ENCODE measurements at places on chromosomes 13 and 19.

DNA sequence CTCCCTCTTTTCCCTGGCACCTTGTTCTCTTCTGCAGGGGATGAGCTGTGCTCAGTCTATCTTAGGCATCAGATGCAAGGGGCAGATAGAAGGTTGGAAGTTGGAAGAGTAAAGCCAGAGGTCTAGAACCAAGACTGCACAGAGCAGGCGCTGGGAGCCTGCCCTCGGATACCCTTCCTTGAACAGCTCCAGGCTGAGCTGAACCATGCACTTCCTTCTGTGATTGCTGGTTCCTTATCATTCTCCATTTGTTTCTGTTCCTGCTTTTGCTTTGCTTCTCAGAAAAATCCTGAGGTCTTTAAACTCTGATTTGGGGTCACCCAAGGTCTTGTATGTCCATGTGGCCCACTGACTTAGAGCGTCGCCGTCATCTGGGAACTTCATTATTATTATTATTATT, 36.3 kb downstream of the ARHGEF18 start:
- DNase-seq: no peak

DNA sequence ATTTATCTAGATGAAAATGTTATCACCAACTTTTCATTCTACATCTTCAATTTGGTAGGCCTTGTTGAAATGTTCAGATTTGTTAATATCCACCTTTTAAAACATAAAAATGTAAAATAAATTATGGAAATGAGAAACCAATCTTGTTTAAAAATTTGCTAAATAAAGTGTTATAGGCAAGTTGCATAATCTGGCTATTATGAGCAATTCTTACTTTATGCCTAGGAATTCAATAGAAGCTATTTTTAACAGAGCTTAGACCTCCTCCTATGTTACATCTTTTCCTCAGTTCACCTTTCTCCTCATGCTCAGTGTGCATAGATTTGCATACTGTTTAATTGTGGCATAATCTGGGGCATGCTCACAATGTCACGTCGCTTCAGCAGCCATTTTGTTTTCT, 87.9 kb upstream of the POSTN start:
- no peak for DNase-seq

GRCh38 chr13:79190932-79191331, 215.1 kb downstream of the RBM26 start:
- DNase-seq: no peak

DNA sequence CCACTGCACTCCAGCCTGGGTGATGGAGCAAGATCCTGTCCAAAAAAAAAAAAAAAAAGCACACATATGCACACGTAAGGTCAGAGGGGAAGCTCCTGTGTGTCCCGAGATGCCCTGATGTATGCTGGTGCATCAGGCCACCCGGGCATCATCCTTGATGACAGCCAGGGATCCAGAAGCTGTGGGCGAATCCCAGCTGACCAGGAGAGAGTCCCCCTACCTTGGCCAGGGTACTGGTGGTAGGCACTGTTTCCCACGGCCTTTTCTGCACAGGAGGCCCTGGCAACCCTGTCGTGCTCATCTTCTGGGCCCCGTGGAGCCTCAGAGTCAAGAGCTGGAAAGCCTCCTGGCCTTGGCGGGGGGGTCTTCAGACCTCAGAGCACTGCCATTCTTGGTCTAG, 14.0 kb downstream of the MYDGF start:
- no peak for DNase-seq

- no peak for DNase-seq
Observed at GRCh38 chr13:105638426-105638825, 897.0 kb downstream of the EFNB2 start.

DNA sequence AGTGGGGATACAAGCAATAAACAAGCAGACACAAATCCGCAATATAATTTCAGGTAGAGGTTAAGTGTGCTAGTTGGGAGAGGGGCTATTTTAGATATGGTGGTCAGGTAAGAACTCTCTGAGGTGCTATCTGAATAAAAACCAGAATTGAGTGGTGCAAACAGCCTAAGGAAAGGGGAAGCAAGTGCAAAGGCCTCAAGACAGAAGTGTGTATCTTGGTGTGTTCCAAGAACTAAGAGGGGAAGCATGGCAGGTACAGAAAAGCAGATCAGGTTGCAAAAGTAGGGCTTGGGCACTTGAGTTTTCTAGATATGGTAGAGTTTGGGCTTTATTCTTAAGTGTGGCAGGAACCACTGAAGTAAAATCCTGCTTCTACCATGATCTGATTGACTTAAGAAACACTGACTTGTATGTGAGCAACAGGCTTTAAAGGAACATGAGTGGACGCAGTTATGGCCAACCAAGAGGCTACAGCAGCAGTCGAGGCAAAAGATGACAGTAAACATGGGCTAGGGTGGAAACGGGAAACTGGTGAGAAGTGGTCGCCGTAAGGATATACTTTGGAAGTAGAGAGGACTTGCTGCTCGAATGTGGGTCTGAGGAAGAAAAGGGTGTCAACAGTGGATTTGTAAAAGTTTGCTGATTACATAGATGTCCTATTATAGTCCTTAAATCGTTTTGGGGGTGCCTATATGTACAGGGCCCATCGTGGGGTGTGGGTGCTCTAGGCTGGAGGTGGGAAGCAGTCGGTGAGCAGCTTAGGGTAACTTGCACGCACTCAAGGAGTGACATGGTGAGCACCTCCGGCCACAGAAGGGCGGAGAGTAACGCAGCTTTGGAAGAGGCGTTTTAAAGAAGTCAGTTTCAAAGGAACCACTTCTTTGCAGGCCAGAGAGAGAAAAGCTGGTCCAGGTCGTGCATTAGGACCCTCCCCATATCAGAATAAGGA, 677 bp downstream of the TGDS start:
- peak; percentile 33 for DNase-seq

- DNase-seq: no peak
Observed at GRCh38 chr13:78383071-78383484, 220.3 kb downstream of the POU4F1 start.

GRCh38 chr13:112928020-112928971, 40.7 kb upstream of the MCF2L start:
- DNase-seq: no peak

DNA sequence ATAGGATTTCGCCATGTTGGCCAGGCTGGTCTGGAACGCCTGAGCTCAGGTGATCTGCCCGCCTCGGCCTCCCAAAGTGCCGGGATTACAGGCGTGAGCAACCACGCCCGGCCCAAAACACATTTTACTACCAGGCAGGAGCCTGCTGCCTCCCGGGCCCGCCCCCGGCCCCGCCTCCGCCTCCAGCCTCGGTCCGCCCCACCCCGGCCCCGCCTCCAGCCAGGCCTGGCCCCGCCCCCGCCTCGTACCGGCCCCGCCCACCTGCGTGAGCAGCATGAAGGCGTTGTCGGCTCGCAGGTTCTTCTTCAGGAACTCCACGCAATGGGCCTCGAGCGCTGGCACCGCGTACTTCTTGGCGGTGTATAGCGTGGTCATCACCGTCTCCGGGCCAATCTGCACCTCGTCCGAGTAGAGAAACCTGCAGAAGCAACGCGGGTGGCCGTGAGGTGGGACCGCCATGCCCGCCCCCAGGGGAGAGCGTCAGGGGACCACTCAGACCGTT, 22.7 kb downstream of the BTBD2 start:
- DNase-seq: peak; percentile 85

- DNase-seq: no peak
Observed at GRCh38 chr19:33702606-33703437, 81.1 kb downstream of the CHST8 start.

DNA sequence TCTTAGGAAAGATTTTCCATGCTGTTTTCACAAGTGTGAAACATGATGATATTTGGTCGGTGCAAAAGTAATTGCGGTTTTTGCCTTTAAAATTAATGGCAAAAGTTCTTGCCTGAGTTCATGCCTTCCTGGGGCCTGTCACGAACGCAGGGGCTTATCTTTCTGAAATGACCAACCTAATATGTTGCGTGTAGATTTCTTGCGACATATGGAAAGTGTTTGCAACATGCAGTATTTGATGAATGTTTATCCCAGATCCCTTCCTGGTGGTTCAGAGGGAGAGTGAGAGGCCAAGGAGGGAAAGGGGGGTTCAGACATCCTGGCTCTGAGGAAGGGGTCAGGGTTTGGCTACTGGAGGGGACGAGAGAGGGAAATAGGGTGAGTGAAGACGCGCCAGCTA, 72.0 kb downstream of the TEX29 start:
- DNase-seq: no peak

DNA sequence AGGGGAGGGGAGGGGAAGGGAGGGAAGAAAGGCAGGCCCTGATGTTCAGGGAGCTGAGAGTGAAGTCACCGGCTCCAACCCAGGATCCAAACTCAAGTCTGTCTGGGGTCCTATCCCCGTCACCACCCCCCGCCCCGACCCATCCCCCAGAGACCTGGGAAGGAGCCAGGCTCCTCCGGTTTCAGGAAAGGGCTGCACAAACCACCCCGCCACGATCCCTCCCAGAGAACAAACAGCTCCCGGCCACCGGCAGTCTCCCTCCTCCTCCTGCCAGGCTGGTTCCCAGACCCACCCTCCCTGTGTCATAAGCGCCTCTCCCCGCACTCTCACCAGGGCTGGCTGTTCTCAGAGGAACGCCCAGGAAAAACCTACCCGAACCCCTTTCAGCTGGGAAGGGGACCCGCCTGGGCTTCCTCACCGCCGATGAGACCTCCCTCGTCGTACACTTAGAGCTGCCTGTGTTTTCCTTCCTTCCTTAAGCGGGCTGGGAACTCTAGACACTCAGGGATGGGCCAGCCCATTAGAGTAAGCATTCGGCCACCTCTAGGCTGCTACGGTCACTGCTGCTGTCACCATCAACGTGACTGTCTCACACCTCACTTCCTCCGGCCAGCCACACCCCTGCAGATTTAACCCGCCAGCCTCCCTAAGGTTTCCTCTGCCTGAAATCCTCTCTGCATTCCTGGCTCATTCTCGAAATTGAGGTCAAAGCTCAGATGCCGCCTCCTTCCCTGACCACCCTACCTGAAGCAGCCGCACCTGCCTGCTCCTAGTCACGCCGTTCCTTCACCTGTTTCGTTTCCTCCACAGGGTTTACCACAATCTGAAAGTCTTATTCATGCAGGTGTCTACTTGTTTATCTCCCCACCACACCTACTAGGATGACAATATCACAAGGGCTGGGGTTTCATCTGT, 6.3 kb upstream of the RDH13 start:
- peak; percentile 81 for DNase-seq

- peak; percentile 89 for DNase-seq
Observed at GRCh38 chr19:1747285-1748114, 5.8 kb upstream of the ONECUT3 start.

DNA sequence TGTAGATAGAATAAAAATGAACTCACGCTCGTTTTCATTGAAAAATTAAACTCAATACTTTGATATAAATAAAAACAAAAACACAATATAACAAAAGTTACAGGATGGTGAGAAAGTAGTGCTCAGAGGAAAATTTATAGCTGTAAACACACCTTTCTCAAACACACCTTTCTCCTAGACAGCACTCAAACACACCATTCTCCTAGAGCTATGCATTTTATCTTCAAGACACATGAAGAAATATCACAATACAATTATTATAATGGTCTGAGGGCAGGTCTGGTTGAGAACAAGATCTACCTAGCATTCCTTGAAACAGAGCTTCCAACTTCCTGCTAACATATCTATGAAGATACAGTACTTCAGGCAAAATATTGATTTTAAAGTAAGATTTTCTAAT, 183.4 kb upstream of the NBEA start:
- DNase-seq: no peak

DNA sequence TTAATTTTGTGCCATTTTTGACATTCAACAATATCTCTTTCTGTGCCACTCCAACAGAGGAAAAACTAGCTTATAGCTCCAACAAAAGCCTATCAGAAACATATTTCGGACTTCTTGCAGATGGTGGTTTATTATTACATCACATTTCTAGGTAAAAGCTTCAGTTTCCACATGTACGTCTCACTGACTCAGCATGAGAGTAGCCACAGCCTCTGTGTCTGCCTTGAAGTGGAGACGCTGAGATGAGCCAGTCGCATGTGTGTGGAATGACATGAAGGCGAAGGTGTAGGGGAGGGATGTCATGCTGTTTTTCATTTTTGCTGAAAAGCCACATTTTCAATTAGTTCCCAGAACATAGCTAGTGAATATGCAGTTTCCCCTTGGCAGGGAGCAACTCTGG, 598.6 kb downstream of the EFNB2 start:
- DNase-seq: no peak

DNA sequence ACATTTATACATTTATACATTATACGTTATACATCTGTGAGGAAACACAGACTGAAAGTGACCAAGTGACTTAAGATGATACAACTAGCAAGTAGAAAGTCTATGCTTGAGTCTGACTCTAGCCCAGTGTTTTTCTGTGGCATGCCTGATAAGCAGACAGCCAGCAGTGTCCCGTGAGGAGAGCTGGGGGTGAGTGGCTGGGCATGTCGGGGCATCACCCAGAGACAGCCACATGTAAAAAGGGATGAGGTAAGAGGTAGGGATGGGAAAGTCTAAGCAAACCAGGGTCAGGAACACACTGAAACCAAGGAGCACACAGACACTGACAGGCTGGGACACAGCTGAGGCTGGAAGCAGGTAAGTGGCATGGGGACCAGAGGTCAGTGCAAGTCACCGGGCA, 333.2 kb downstream of the FOXO1 start:
- no peak for DNase-seq

- no peak for DNase-seq
Observed at GRCh38 chr19:6214881-6215541, 64.8 kb downstream of the MLLT1 start.

Data from GM23338 (cell line).